ENCODE measurements at places on chromosomes 1 and 21.

DNA sequence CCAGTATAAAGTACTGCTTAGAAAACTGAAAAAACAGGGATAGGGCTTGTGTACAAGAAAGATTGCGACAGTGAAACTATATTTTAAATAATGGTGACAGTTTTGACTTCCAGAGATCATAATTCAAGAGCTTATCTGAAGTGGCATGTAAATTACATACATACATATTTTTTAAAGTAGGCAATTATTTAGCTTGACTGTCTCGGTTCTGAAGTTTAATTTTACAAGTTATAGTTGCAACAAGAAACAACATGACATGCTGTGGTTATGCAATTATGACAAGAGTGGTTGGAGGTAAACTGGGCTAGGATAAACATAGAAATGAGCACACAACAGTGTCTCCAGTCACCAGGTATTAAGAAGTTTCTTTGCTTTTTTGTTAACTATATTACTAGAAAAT is 4.1 kb downstream of the C1orf21 start:
- DNase-seq, result no peak

DNA sequence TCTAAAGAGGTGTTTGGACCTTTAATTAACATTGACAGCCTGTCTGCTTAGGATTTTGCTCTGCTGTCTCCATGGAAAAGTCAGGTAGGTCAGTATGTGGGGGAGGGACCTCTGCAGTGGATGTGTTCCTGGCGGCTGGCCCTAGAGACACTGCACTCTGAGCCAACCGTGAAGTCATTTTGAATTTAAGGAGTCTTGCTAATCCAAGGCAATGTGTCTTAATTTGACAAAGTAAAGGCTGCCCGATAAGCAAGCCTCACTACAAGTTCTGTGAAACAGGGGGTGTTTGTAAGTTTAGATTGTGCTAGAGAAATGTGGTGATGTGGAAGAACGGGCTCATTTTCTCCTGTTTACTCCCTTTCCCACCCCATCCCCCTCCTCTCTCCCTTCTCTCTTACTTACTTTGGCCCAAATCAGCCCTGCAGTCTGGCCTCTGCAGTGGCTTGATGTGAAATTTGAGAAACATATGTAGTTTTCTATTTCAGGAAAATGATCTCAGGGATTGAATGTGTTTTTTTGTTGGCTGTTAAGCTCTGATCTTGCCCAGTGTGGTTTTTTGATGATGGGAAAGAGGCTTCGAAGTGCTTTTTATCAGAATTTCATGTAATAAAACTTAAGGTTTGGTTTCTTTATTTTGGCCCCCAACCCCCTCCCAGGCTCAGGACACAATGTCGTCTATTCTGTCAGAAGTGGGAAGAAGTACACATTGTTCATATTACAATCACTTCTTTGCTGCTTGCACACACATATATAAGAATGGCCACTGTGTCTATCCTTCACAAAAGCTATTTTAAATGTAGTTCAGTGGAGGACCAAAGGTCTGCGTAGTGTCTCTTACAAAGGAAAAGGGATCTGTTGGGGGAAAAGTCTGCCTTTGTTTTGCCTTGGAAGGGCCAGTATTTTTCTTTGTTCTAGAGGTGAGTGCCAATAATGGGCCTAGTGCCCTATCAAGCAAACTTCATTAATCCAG is 96.6 kb downstream of the FGGY start:
- no peak for DNase-seq

DNA sequence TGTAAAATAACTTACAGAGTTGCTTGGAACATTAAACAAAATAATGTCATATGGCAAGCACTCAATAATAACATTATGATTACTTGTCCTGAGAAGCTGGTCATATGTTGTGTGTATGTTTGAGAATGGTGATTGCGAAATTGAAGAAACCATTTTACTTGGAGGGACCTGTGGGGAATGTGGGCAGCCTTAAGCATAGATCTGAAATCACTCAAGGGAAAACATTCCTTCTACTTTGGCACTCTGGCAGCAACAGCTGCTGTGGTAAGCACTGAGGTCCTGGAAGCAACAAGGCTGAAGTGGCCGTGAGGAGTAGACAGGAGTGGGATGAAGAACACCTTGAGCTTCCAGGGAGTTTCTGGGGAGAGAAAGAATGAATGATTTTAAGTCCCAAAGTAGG is 165.4 kb upstream of the ADAMTS5 start:
- DNase-seq, result no peak

DNA sequence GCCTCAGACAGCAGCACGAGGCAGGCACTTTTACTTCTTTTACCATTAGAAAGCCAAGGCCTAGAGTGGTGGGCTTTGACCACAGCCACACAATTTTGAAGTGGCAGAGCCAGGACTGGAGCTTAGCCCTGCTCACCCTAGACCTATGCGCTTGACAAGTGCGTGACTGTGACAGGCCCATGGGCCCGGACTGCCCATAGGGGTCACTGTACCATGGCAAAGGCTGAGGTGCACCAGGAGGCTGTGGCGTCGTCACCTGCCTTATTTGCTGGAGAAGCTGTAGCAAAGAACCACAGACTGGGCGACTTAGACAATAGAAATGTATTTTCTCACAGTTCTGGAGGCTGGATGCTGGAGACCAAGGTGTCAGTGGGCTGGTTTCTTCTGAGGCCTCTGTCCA is 2.6 kb upstream of the TMEM82 start:
- no peak for DNase-seq

GRCh38 chr1:232596666-232597303 is 33.1 kb downstream of the SIPA1L2 start:
- no peak for DNase-seq

- peak; percentile 32 for DNase-seq
Observed at GRCh38 chr1:199585392-199585791, 442.1 kb upstream of the NR5A2 start.

GRCh38 chr1:63623952-63624351 is 30.7 kb downstream of the PGM1 start:
- DNase-seq, result no peak

DNA sequence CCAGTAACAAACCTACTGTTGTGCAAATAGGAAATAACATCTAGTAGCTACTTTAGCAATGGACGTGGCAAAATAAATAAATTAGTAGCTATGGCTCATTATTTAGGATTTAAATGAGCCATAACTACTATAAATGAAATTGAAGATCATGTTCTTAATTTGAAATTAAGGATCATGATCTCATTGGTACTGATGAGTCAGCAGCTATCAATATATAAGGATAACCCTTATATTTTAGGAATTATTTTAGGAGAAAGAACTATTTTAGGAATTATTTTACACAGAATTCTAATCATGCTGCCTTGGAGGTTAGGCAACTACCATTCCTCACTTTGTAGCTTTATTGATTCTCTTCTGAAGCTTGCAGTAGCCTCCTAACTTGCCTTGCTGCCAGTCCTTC is 24.0 kb downstream of the DR1 start:
- no peak for DNase-seq

GRCh38 chr1:19665496-19666465 is 1.1 kb downstream of the HTR6 start:
- no peak for DNase-seq

DNA sequence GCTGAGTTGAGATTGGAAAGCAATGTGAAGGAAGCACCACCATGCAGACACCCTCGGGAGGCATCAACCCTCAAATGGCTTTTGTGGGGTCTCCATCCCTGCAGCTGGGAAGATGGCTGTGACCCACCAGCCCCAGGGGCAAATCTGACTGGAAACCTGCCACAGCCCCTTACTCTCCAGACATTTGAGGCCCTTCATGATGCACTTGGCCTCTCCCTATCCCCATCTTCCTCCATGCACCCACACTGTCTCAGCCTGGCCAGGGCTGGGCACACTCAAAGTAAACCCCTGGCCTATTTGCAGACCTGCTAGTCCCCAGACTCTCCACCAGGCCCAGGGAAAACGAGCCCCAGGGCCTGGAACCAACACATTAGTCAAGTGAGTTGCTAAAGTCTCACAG is 205.2 kb downstream of the MATN1 start:
- DNase-seq, result no peak
